ENCODE measurements at places on chromosomes 7 and 10. TPM values are rescaled to one million over a fixed set of nuclear protein-coding genes. Genes with fewer than 3 reads are reported as not detected.

CYP2C18 gene
- not detected for total RNA-seq

RNF133 gene
- total RNA-seq, result not detected

PITX3 gene
- not detected for total RNA-seq

LEP gene
- total RNA-seq, result not detected

CPED1 gene
- 0.08 TPM for total RNA-seq

PON3 gene
- total RNA-seq, result not detected

DNA sequence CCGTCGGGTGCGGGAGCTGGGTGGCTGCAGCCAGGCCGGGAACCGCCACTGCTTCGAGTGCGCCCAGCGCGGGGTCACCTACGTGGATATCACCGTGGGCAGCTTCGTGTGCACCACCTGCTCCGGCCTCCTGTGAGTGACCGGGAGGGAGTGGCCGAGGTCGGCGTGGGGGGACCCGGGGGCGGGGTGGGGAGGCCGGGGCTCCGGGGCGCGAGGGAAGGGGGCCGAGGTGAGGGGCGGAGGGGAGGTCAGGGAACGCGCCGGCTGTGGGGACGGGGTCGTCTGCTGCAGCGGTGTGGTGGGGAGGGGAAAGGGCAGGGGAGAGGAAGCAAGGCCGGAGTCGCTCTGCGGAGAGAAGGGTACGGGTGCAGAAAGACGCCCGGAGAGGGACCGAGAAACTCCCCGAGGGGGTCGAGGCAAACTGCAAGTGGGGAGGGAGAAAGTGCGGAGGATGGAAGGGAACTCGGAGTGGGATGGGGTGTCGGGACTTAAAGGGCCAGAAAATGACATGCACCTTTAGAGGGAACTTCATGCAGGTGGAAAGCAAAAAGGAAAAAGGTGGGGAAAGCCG is 518 bp downstream of the AGFG2 start:
- no peaks in the 10 kb centered on the region for H3K27me3 ChIP-seq
- DNase-seq, result no peak
- H3K27ac ChIP-seq, result peak overlapping the region; percentile 21
- H3K36me3 ChIP-seq, result no peaks in the 10 kb centered on the region

- no peak overlapping the region for H3K4me3 ChIP-seq
- H3K27me3 ChIP-seq, result peaks cover 1% of the 10 kb centered on the region
- no peak overlapping the region for H3K27ac ChIP-seq
- DNase-seq, result no peak
- no peaks in the 10 kb centered on the region for H3K4me1 ChIP-seq
- no peaks in the 10 kb centered on the region for H3K36me3 ChIP-seq
These were observed 23.2 kb downstream of the RAPGEF5 start for GRCh38 chr7:22333680-22334141.

DNA sequence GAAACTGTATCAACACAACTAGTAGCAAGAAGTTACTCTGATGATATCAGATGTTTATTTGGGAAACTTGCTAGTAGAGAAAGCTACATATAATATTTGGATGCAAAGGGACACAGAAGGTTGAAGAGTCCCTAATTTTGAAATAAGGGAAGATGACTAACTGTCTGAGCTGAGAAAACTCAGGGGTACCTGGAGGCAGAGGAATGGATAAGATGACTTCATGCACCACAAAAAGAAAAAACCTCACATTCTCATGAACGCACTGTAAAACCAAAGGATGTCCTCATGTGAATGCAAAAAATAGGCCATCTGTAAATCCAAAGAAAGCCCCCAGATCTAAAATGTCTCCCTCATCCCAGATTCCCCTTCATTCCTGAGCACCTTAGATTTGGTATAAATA is 29.3 kb downstream of the PRSS2 start:
- H3K4me1 ChIP-seq, result peaks cover 70% of the 10 kb centered on the region
- H3K4me3 ChIP-seq, result peak overlapping the region; percentile 100
- peaks cover 74% of the 10 kb centered on the region for H3K36me3 ChIP-seq
- peak; percentile 75 for DNase-seq

DNA sequence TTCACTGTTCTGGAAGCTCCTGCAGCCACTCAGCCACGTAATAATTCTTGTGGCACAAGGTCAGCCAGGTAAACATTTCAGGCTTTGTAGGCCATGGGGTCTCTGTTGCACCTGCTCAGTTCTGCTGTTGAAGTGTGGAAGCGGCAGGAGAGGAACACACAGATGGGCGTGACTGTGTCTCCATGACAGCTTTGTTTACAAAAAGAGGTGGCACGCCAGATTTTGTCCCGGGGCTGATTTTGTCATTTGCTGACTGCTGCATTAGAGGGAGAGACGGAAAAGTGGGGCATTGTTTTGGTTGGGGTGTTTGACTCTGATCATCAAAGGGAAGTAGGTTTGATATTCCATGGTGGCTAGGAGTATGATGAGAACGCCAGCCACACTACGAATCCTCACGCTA is 103.1 kb downstream of the PRKAG2 start:
- peaks cover 18% of the 10 kb centered on the region for H3K4me1 ChIP-seq
- no peak overlapping the region for H3K27ac ChIP-seq
- H3K27me3 ChIP-seq, result no peaks in the 10 kb centered on the region
- no peak for DNase-seq
- H3K36me3 ChIP-seq, result peaks cover 13% of the 10 kb centered on the region

DNA sequence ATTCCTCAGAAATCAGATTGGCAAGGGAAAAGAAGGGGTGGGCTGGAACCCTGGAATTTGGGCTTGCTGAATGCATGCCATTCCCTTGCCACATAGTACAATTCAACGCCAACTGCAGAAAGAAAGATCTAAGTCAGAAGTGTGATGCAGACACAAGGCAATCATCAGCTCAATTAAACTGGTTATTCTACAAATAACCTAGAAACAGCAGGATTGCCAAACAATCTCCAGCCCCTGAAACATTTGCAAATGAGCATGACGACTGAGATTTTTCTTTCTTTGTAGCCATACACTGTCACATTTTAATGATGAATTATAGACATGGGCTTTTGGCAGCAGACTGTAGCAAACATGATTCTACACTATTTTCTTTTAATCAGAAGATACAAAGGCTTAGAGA is 16.5 kb upstream of the CREB5 start:
- no peak for DNase-seq
- no peak overlapping the region for H3K4me3 ChIP-seq
- no peaks in the 10 kb centered on the region for H3K36me3 ChIP-seq
- no peaks in the 10 kb centered on the region for H3K4me1 ChIP-seq
- H3K27ac ChIP-seq, result no peak overlapping the region
- peaks cover 3% of the 10 kb centered on the region for H3K27me3 ChIP-seq

DNA sequence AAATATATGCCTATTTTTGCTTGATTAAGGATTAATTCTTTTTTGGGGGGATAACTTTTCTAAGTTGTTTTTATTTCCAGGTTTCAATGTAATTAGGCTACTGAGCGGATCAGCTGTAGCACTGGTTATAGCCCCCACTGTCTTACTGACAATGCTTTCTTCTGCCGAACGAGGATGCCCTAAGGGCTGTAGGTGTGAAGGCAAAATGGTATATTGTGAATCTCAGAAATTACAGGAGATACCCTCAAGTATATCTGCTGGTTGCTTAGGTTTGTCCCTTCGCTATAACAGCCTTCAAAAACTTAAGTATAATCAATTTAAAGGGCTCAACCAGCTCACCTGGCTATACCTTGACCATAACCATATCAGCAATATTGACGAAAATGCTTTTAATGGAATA is 1.0 kb downstream of the LRRTM3 start:
- peaks cover 23% of the 10 kb centered on the region for H3K27me3 ChIP-seq
- DNase-seq, result no peak
- no peak overlapping the region for H3K27ac ChIP-seq

DNA sequence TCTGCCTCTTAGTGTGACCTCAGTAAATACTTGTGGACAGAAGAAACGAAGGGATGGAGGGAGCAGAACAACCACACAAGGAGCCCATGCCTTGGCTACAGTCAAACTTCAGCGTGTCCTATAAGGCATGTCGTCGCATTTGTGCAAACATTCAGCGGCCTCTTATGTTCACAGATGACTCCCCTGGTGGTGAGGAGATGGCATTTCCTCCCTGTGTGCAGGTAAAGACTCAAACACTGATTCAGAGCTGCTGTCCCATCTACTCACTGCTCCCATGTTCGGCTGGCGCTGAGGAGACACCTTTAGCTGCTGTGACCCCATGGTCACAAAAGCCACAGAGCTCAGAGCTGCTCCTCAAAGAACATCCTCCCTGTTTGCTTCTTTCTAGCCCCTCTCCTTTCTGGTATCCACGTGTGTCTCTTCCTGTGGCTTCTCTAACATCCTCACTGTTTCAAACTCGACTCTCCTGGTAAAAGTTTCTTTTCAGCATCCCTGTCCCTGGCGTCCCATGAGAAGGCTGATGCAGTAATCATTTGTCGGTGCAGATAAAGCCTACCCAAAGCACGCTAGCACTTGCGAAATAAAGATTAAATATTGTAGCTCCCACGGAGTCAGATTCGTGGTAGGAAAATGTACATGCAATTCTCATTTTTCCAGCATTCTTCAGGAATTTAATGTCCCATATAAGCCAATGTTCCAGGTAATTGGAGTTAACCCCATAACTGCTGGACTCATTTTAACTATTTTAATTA is 124.9 kb upstream of the NEBL start:
- no peaks in the 10 kb centered on the region for H3K36me3 ChIP-seq
- H3K27ac ChIP-seq, result no peak overlapping the region
- H3K4me1 ChIP-seq, result no peaks in the 10 kb centered on the region
- H3K4me3 ChIP-seq, result no peak overlapping the region

DNA sequence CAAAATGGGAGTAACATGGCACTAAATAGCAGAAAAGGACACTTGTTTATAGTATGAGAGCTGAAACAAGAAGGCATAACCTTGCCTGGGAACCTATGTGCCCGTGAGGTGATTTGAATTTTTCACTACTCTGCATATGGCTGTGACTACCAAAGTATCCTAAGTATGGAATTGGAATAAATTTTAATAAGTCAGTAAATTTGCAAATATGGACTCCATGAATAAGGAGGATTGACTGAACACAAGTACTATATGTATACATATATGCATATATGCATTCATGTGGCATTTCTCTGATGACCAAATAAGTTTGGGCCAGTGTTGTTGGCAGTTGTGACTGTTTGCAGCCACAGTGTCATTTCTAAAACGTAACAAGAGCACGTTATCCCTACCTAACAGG is 34.5 kb downstream of the PRR15 start:
- no peaks in the 10 kb centered on the region for H3K4me1 ChIP-seq
- no peaks in the 10 kb centered on the region for H3K27me3 ChIP-seq
- H3K4me3 ChIP-seq, result no peak overlapping the region
- H3K36me3 ChIP-seq, result no peaks in the 10 kb centered on the region

- H3K27ac ChIP-seq, result peak overlapping the region; percentile 52
- H3K27me3 ChIP-seq, result no peaks in the 10 kb centered on the region
- peaks cover 81% of the 10 kb centered on the region for H3K36me3 ChIP-seq
- DNase-seq, result no peak
These were observed 54.4 kb downstream of the STK17A start for GRCh38 chr7:43637114-43637806.

DNA sequence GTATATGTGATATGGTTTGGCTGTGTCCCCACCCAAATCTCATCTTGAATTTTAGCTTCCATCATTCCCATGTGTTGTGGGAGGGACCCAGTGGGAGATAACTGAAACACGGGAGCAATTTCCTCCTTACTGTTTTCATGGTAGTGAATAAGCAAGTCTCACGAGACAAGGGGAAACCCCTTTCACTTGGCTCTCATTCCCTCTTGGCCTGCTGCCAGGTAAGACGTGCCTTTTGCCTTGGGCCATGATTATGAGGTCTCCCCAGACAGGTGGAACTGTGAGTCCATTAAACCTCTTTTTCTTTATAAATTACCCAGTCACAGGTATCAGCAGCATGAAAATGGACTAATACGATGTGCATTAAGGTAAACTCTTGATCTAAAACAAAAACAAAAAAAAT is 357.1 kb upstream of the AOAH start:
- H3K4me3 ChIP-seq, result no peak overlapping the region
- peaks cover 19% of the 10 kb centered on the region for H3K36me3 ChIP-seq
- no peaks in the 10 kb centered on the region for H3K4me1 ChIP-seq

DNA sequence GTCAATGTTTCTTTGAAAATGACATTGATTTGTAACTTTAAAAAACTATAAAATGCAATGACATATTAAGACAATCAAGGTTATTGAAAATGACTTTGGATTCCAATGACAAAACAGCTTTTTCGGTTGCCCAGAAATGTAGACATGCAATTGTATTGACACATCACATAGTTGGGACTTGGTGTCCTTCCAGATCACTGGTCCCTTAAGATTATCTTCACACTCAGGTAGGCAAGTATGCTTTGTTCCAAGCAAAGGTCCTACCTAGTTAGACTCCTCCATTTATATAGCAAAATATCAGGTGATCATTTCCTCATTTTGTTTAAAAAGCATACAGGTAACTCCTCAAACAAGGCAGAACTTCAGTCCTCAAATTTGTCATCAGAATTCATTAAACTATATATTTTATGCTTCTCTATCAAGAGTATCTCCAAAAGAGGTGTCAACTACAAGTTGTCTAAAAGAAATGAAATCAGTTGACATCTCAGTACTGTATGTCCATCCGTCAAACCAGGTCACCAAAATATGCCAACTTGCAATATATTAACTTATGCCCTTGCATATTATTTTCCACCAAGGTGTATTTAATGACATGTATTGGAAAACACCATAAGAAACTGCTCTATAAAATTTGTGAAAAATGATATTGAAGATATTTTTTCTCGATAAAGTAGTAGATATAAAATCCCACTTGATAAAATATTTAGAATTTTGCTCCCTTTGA is 64.6 kb downstream of the TSPAN12 start:
- DNase-seq, result no peak
- peaks cover 3% of the 10 kb centered on the region for H3K27me3 ChIP-seq
- H3K36me3 ChIP-seq, result no peaks in the 10 kb centered on the region
- H3K27ac ChIP-seq, result no peak overlapping the region
- no peak overlapping the region for H3K4me3 ChIP-seq

- no peaks in the 10 kb centered on the region for H3K36me3 ChIP-seq
- no peak overlapping the region for H3K4me3 ChIP-seq
- no peaks in the 10 kb centered on the region for H3K27me3 ChIP-seq
- H3K27ac ChIP-seq, result no peak overlapping the region
- no peaks in the 10 kb centered on the region for H3K4me1 ChIP-seq
These were observed 85.0 kb downstream of the LRRN3 start for GRCh38 chr7:111175908-111176441.
